ENCODE measurements at places on chromosomes 7 and 10.

DNA sequence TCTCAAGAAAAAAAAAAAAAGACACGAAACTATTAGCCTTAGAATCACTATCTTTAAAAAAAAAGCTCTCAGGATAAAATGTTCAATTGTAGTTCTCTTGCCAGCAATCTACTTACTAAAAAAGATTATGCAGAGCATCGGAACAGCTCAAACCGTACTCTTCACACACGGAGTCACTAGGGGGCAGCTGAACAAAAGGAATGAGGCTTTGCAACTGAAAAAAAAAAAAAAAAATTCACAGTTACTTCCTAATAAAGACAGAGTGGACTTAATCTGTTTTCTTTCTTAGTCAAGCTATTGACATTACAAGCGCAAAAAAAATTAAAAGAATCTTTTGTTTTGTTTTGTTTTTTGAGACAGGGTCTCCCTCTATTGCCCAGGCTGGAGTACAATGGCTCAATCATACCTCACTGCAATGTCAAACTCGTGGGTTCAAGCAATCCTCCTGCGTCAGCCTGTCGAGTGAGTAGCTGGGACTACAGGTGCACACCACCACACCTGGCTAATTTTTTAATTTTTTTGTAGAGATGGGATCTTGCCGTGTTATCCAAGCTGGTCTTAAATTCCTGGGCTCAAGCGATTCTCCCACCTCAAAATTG lies 11.5 kb downstream of the PMS2 start:
- DNase-seq: peak; percentile 79

DNA sequence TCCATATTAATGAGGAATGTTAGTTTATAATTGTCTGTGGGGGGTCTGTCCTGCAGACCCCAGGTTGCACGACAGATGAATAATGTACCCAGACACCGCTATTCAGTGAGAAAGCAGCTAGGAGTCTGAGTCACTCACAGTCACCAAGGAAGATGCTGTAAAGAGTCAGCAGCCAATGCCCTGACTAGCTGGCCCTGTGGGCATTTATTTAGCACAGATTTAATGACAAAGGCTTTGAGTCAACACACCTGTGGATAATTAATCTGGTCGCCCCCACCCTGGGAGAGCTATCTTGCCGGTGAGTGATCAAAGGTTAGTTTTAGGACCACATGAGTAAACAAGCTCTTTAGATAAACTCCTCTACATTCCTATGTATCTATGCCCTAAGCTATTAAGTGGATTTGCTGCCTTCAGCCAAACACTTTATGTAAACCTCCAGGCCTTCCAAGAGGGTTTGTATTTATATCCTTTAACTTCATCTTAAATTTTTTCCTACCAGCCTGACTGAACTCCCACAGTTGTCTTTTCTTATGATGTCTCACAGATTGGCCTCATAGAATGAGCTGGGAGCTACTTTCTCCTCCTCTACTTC lies 180.0 kb upstream of the ADCY1 start:
- no peak for DNase-seq

DNA sequence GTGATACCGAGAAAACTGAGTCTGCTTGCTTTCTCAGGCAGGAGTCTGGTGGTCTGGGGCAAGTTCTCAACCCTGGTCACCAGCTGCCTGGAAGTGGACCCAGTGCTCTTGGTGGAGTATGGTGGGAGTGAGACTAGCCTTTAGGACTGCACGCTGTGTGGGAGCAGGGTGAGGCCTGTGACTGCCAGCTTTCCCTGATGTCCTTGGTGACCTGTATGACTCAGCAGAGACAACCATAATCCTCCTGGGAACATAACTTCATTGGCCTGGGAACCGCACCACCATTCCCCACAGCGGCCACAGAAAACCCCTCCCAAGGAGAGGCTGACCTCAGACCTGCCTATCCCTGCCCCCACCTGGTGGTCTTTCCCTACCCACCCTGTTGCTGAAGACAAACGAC lies 139.5 kb upstream of the CHRM2 start:
- no peak for DNase-seq

GRCh38 chr10:88239212-88239611 lies 343.9 kb downstream of the RNLS start:
- no peak for DNase-seq

DNA sequence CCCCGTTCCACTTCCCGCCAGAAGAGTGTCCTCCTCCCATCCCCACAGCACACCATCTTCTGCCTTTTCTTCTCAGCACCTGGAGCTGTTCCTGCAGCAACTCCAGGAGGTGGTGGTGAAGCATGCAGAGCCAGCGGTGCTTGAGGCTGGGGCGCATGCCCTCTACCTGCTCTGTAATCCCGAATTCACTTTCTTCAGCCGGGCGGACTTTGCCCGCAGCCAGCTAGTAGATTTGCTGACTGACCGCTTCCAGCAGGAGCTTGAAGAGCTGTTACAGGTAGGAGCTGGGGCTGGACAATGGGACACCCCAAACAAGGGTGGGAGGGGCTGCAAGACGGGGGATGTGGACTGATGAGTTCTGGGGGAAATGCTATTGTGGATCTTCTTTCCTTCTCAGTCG lies 19.1 kb upstream of the PVRIG start:
- DNase-seq: no peak

- no peak for DNase-seq
Measured at GRCh38 chr7:2006231-2006771, 226.4 kb downstream of the MAD1L1 start.

DNA sequence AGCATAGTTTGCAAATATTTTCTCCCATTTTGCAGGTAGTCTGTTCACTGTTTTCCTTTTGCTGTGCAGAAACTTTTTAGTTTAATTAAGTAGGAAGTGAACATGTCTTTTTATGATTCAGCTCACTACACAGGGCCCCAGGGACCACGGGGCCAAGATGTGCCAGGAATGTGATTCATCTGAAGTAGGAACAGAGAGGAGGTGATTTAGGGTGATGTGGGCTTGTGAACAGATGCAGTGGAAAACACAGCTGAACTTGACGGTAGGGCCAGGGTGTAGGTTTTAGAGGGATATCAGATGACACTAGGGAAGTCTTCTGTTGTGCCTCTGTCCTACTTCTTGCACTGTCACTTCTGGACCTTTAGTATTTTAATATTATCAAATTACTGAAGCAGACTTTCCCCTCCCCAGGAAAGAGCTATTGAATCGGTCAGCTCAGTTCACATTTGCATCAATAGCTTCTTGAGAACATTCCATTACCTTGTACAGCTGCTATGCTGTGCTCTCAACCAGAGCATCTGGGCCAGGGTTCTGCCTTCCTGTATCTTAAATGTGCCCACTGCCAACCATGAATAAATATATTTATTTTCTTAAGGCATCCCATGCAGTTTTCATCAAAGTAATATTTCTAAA lies 96.9 kb downstream of the OSBPL3 start:
- DNase-seq: no peak

GRCh38 chr10:34137955-34138354 lies 677.1 kb downstream of the PARD3 start:
- DNase-seq: no peak

- DNase-seq: no peak
Measured at GRCh38 chr7:54483523-54483922, 58.7 kb upstream of the VSTM2A start.

DNA sequence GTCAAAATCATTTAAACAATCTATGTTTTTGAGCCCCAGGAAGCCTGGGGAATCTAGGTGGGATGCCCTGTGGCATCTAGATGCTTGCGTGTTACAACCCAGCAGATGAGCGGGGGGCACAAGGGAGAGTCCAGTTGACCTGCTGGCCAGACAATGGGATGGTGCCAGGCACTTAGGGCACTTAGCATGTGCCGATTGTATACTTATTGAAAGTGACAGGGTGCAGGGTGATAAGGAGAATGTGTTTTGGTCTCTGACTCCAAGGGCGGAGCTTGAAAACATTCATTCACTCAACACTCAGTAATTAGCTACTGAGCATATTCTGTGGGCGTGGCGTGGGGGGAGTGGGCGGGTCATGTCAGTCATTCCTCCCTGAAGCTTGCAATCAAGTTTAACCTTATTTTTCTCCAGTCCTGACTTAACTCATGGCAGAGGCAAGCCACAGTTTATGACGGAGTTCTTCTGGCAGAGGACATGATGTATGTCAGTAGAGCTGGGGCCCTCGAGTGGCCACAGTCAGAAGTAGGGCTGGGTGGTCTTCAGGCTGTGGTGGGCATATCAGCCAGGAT lies 115.1 kb downstream of the PRKCQ start:
- no peak for DNase-seq

DNA sequence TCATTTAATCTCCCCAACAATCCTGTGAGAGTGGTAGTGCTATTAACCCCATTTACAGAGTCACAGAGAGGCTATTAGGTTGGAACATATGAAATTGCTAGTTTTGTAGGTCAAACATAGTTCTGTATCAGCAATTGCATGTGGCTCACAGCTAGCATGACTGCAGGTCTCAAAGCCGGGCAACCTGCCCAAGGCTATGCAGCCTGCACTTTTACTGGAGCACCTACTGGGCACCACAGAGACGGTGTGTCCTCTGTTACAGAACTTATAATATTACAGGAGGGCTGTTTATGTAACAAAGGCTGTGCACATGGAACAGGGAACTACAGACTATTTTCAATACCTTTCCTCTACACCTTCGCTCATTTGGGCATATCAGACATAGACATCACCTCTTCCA lies 355.8 kb downstream of the RPS24 start:
- DNase-seq: no peak

GRCh38 chr10:116740971-116741370 lies 1.4 kb downstream of the HSPA12A start:
- no peak for DNase-seq

GRCh38 chr7:157136372-157136771 lies 2.4 kb upstream of the UBE3C start:
- DNase-seq: peak; percentile 79

DNA sequence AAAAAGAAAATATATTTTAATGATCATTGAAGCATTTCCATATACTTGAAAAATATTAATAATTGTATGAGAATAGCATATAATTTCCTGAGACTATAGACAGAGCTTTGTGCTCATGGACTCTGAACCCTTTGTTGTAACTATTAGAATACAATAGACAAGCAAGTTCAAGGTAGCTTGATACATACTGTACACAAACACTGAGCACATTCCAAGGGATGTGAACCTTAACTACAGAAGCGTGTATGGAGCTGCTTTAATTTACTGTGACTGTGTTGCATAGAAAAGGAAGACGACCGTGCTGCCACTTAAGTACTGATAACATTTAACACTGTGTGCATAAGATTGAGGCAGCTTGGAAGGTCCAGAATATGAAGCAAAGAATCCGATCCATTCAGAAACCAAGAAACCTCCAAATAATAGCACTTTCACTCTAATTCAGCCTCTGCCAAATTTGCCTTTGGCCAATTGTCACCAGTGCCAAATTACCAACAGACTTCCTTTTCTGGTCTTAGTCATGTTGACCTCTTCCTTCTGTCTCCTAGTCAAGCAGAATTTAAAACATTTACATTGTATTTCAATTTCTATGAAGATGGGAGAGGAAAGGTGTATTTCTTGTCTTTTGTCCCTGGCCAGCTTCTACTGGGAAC lies 566.1 kb upstream of the GALNT17 start:
- DNase-seq: no peak

- peak; percentile 89 for DNase-seq
Measured at GRCh38 chr10:62048919-62049623, 147.6 kb downstream of the ARID5B start.

- DNase-seq: no peak
Measured at GRCh38 chr10:119775529-119775928, 49.7 kb downstream of the INPP5F start.

DNA sequence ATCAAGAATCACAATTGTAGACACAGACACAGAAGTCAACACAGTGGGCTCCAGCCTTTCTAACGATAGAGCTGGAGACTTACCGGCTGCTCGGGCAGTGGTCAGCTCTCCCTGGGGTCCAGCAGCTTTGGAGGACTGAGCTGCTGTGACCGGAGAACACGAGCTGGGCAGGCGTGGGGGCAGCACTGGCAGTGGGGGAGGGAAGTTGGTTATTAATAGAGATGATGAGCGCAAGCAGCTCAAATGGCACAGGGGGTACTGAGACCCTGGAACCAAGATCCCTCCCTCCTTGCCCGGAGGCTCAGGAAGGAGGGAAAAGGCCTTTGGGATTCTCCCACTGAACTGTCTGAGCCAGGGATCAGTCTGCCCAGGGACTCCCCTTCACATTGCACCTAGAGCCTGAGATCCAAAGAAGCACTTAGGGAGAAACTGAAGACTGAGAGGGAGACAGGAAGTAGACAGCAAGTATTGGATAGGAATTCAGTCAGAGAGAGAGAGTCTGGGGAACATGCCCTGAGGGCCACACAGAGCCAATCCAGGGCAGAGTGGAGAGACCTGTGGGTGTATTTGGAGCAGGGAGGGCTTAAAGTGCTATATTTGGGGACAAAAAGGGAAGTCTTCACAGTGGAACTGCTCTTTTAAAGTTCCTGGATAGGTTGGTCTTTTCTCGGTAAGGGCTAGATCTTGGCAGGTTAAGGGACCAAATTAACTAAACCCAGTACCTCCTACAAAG lies at the start of gene MYOZ1:
TSS of gene MYOZ1 (minus strand) at position 147 of the 733 bp plus-strand sequence. CDS start 1,457 bp downstream, outside the sequence.
- no peak for DNase-seq

DNA sequence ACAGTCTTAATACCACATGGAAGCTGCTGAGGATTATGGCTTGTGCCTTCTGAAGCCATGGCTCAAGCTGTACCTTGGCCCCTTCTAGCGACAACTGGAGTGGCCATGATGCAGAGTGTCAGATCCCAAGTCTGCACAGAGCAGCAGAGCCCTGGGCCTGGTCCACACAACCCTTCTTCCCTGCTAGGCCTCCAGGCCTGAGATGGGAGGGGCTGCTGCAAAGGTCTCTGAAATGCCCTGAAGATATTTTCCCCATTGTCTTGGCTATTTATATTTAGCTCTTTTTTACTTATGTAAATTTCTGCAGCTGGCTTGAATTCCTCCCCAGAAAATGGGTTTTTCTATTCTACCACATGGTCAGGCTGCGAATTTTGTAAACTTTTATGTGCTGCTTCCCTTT lies 804.6 kb upstream of the ZWINT start:
- DNase-seq: no peak

- DNase-seq: no peak
Measured at GRCh38 chr10:91520661-91521060, 110.5 kb downstream of the HECTD2 start.
